Fibroblast of the aortic adventitia (primary cell): ENCODE measurements at places on chromosomes 1 and 21.
A peak's percentile ranks its signal among the peaks of the same experiment; 100 is the strongest.

- DNase-seq, result peak; percentile 80
Observed at GRCh38 chr21:32702702-32703101, 25.1 kb downstream of the SYNJ1 start.

DNA sequence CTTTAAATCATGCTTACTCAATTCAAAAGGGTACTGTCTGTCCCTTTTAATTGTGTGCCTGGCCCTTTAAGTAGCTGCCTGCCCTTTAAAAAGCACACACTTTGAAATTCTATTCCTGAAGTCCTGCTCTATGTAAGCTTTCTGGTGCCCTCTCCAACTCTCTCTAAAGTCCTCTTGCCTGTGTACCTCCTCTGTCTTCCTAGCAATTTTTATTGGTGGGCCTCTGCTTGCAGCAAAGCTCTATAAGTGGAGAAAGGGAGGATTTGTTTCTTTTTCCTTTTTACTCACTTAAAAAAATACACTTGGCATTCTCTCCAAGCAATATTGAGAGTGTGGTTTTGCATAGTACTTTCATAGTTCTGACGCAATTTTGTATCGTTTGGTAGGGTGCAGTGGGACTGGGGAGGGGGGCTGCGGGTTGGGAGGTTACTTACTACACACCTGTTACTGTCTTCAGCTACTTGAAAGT, 135.4 kb downstream of the LMO4 start:
- no peak for DNase-seq

DNA sequence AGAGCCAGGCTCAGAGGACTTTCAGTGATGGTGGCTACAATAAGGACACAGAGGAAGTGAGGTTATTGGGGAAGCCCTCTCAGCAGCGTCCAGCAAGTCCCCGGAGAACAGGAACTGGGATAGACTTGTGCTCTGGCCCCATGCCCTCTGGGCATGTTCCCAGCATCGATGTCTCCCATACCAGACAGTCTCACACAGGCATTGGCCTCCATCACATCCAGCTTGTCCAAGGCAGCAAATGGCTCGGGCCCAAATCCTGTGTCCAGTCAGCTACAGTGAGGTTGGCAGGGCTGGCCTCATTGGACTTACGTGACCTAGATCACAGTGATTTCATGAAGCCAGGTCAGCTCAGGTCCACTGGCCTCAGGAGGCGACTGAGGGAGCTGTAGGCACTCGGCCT, 19.6 kb upstream of the TMEM54 start:
- peak; percentile 34 for DNase-seq

DNA sequence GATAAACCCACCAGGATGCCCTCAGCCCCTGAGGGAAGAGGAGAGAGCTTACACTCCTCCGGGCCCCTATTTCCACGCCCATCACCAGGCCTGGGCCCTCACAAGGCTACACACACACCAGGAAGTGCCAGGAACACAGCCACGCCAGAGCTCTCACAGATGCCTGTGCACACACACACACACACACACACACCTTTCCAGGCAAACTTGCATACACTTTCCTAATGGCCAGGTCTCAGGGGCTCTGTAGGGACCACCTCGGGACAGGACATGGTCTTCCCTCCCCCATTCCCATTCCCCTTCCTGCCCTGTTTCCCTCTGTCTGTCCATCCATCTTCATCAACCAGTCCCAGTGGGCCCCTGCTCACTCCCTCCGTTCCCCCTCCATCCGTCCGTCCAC, 9.7 kb upstream of the EPHA2 start:
- no peak for DNase-seq

GRCh38 chr1:98482611-98483010, 178.9 kb upstream of the SNX7 start:
- DNase-seq, result no peak

DNA sequence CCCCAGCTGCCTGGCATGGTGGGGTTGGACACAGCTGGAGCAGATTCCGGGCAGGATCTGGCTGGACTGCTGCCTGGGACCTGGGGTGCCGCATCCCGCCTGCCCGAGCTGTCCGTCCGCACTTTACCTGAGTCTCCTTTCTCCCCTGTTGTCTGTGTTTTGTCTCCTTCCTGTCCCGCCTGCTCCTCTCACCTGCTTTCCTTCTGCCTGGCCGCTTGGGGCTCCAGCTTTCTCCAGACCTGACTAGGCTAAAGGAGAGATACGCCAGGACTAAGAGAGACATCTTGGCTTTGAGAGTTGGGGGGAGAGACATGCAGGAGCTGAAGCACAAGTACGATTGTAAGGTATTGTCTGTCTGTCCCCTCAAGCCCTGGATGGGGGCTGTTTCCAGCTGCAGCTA, 73.3 kb downstream of the ARHGEF10L start:
- DNase-seq, result no peak

DNA sequence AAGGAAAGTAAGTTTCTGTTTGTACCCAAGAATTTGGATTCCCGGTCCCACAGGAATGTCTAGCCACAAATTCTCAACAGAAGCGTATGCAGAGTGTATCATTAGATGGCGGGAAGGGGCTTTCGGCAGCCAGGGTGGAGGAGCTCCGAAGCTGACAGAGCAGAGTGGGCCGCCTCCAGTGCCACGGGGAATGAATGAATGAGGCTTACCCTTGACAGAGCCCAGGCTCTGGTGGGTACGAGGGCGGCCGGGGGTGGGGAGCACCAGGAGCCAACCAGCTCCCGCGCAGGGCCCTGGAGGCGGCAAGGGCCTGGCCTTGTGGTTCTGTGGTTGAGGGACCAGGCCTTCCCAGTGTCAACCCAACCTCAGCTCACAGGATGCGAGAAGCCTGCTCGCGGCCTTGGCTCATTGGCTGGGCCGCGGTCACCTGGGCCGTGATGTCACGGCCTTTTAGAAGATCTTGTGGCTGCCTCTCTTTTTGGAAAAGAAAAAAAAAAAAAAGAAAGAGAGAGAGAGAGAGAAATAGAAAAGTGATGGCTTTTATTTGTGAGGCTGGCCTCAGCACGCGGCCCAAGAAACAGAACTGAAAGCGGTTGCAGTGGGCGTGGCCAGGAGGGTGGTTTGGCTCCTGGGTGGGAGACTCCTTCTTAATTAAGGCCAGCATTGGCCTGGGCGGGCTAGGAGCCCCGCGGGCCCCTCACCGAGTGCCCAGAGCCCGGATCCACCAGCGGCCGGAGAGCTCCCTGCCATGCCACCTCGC, 34.9 kb upstream of the RUNX3 start:
- DNase-seq, result no peak

DNA sequence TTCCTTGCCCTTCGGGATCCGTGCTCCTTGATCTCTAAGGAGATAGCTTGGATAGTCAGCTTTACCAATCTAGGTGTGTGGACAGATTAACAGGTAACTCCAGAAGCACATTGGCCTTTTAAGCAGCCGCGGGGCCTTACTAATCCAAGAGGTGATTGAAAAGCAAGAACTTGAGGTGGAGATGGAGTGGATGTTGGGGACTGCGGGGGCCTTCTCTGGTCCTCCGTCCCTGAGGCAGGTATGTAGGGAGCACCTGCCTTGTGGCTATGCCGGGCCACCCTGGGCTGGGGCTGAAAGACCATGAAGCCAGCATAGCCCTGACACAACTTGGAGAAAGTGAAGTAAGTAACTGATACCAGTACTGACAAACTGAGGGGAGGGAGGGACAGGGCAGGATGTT, 10.6 kb downstream of the SOX13 start:
- DNase-seq, result no peak

DNA sequence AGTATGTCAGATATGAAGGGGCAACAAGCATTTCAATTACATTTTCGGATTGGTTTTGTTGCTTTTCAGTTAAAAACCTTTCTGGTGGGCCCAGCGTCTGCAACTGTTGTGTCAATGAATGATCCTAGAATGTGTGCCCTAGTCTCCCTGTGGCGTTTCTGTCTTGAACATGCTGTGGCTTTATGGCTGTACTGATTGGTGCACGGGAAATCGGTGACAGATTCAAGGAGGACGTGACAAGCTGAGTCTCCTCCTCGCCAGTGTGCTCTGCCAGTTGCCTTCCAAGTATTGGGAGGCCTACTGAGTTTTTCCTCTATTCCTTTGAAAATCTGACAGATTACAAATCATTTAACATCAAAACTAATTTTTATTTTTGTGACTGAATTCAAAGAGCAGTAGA, 127.6 kb downstream of the ZP4 start:
- DNase-seq, result no peak

- DNase-seq, result no peak
Observed at GRCh38 chr21:18769599-18769998, 366.0 kb upstream of the TMPRSS15 start.

- DNase-seq, result no peak
Observed at GRCh38 chr1:63787875-63788274, 14.1 kb downstream of the ROR1 start.

GRCh38 chr1:78339490-78339889, 151.3 kb upstream of the PTGFR start:
- peak; percentile 51 for DNase-seq
